ENCODE measurements at places on chromosomes 13 and 19. TPM values are rescaled to one million over a fixed set of nuclear protein-coding genes. Genes with fewer than 3 reads are reported as not detected.

DNA sequence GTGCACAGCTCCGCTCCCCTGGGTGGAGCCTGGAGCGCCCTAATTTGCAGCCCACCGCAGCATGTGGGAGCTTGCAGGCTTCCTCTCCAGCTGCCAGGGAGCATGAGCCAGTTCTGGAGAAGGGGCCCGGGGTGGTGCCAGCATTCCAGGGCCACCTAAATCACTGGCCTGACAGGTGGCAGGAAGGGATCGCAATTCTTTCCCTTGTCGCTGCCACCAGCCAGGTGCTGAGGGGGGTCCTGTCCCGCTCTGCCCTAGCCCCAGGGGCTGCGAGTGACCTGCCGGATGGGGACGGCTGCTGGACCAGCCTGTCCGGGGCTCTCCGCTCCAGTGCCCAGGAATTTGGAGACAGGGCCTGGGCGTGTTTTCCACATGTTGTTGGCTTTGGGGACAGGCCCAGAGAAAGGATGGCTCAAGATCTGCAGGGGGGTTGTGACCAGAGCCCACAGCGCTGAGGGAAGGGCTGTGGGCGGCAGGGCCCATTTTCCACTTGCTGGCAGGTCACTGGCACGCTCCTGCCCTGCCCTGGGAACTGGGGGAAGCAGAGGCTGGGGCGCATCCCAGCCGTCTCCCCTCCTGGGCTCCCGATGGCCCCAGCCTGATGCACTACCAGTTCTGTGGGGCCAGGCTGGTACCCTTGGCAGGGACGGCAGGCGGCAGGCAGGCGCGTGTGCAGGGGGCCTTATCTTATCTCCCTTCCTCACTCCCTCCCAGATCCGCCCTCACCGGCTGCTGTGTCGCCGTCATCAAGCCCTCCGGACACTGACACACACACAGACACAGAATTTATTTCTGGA, 9.5 kb downstream of the NDUFA11 start:
- no peak for DNase-seq

- DNase-seq: no peak
Observed at GRCh38 chr13:95023405-95023804, 277.8 kb downstream of the ABCC4 start.

DNA sequence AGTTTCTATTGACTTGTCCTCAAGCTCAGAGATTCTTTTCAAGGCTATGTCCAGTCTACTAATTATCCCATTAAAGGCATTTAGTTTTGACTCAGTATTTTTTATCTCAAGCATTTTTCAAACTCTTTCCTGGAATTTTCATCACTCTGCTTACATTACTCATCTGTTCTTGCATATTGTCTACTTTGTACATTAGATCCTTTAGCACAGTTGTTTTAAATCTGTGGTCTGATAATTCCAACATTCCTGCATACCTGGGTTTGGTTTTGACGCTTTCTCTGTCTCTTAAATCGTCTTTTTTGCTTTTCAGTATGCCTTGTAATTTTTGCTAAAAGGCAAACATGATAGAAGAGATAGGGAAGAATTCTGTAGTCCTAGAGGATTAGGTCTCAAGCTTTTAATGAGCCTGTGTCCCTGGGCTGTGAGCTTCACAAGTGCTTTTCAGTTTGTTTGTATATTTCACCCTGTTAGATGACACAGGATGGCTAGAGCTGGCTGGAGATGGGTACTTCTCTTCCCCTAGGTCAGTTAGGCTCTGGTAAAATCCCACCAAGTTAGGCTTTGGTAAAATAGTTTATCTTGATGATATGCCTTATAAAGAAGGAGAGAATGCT, 46.1 kb upstream of the GPC6 start:
- no peak for DNase-seq

- DNase-seq: no peak
Observed at GRCh38 chr13:41859565-41859964, 101.3 kb downstream of the VWA8 start.

DNA sequence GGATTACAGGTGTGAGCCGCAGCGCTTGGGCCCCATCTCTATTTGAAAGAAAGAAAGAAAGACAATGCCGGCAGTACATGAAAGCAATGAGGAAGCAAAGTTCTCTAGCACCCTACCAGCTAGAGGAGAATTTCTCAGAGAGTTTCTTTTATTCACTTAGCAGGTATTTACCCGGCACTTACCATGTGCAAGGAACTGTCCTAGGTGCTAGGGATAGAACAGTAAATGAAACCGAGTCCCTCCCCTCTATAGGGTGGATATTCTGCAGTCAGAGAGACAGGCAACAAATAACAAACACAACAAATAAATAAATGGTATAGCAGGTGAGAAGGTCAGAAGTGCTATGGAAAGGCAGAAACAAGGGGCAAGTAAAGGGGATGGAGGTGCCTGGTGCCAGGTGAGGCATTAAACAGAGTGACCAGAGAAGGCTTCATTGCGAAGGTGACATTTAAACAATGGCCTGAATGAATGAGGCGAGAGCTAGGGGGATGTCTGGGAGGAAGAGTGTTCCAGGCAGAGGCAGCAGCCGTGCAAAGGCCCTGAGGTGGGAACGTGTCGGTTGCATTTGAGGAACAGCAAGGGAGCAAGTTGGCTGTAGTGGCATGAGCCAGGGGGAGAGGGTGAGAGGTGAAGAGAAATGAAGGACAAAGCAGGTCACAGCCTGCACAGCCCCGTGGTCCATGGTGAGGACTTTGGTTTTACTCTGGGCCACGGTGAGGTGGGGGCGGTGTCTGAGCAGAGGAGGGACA, 10.8 kb upstream of the MYH14 start:
- DNase-seq: no peak

DNA sequence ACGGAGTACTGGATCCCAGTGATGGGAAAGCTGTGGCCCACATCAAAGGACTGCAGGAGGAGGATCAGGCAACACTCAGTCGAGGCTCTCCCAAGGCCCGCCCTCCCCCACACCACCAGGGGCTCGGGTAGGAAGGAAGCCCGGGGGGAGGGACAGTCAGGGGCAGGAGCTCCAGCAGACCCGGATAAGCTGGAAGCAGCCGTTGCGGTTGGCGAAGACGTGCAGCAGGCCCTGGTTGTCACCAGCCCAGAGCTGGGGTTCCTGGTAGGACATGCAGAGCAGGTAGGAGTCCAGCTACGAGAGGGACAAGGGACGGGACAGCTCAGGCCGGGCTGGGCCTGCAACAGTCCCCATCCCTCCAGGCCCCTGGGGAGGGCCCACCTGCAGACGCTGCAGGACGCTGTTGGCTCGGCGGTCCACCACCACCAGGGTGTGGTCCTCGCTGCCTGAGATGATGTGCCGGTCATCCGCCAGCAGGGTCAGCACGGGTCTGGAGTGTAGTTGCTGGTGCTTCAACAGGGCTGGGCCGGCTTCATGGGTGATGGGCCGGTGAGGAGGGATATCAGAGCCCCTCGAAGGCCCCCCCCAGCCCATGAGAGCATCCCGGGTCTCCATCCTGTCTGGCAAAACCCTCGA, 1.9 kb downstream of the GNG14 start:
- no peak for DNase-seq

GRCh38 chr13:52003541-52003940, 7.7 kb downstream of the ATP7B start:
- DNase-seq: no peak

- no peak for DNase-seq
Observed at GRCh38 chr13:111919286-111919685, 147.7 kb upstream of the SOX1 start.

- DNase-seq: no peak
Observed at GRCh38 chr13:105328212-105328611, 1207.2 kb downstream of the EFNB2 start.

DNA sequence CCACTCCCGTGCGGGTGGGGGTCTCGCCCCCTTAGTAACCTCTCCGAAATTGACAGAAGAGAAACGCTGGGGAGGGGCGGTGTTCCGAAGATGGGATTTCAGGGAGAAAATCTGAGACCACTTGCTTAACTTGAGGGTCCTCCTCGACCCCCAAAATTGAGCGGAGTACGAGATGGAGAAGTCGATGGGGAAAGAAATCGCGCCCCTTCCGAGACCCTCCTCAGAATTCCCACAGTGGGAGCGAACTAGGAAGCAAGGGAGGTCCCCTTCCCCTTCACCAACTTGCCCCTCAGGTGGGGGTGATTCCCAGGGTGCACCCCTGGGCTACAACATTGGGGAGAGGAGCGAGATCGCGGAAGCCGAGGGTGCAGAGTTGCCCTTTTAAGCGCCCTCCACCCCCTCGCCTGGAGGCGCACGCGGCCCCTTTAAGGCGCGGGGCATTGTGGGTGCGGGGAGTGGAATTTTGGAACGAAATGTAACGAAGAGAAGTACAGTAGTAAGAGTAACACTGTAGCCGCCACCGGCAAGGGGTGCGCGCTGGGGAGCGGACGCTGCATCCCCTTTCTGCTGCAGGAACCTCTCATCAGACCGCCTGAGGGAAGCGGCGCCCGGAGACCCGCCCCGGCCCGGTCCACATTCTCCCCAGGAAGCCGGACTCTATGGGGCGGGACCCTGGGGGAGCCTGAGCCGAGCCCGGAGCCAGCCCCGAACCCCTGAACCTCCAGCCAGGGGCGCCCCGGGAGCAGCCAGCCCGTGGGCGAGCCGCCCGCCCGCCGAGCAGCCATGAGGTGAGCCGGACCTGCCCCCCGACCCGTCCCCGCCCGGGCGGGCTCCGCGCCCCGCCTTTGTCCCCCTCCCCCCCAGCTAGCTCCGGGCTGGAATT, at the start of gene VASP:
Gene VASP, plus strand, starts transcription at position 491 of the 883 bp plus-strand sequence. Its CDS starts 293 bp downstream, at position 784.
- DNase-seq: peak; percentile 92

DNA sequence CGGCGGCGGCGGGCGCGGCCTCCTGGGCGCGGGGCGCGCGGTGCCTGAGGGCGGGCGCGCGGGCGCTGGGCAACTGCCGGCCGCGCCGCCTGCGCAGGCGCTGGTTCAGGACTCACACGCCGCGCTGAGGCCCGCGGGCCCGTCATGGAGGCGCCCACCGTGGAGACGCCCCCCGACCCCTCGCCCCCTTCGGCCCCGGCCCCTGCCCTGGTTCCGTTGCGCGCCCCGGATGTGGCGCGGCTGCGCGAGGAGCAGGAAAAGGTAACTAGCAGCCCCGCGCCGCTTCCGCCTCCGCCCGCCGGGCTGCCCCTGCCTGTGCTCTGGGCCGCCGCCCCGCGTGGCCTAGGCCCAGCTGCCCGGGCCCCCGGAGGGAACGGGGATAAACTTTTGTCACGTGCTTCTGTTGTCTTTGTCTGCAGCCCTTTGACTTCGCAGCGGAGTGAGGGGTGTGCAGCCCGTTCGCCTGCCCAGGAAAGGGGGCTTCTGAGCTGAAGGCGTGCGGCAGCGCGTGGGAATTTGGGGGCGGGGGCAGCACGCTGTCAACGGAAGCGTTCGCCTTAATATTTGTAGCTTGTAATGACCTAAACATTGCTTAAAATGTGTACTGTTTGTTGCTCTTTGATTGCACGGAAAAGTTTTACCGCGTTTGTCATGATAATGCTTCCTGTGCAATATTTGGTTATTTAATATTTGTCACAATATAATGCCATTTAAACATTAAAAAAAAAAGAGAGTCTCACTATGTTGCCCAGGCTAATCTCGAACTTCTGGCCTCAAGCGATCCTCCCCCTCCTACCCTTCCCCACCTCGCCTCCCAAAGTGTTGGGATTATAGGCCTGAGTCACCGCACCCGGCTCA, 594 bp downstream of the URI1 start:
- peak; percentile 71 for DNase-seq

- no peak for DNase-seq
Observed at GRCh38 chr19:1076951-1077350, 10.0 kb downstream of the ARHGAP45 start.

DNA sequence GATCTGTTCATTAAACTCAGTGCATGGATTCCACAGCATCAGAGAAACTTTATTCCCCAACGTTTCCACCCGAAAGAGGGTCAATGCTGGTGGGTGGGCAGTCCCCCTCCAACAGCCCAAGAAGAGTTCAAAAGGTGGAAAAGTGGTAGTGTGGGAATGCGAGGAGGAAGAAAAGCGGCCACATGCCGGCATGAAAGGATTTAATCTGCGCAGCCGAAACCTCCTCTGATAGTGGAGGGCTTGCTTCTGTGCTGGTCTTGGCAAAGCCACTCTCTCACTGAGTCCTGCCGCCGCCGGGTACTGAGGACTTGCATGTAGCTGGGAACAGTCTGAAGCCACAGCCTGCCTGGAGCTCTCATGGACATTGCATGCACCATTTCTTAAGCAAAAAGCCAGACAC, 136.2 kb upstream of the ZNF536 start:
- DNase-seq: no peak

DNA sequence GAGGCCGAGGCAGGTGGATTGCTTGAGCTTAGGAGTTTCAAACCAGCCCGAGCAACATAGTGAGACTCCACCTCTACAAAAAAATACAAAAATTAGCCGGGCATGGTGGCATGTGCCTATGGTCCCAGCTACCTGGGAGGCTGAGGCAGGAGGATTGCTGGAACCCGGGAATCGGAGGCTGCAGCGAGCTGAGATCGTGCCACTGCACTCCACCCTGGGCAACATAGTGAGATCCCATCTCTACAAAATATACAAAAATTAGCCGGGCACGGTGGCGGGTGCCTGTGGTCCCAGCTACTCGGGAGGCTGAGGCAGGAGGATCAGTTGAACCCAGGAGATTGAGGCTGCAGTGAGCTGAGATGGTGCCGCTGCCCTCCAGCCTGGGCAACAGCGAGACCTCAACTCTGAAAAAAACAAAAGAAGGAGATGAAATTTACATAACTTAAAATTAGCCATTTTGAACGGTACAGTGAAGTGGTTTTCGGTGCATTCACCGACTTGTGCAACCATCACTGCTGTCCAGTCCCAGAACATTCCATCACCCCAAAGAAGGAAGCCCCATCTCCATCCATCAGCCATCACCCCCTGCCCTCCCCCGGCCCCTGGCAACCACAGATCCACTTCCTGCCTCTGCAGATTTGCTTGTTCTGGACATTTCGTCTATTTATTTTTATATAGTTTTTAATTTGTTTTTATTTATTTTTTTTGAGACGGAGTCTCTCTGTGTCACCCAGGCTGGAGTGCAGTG, 1.6 kb upstream of the AZU1 start:
- DNase-seq: no peak

DNA sequence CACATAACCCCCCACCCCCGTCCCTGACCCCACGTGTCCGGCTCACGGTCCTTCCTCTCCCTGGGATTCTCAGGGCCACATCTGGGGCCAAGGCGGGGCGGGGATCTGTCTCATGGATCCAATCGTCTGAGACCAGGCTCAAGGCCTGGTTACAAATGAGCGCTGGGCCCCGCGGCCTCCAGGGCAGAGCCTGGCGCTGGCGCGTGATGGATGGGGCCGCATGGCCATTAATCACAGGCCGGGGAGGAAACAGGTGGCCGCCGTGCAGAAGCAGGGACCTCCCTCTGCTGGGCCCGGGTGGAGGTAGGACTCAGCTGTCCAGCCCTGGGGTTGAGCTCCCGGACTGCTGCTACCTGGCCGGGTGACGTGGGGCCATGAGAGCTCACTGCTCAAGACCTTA, 5.8 kb upstream of the TLE5 start:
- DNase-seq: no peak

- peak; percentile 88 for DNase-seq
Observed at GRCh38 chr19:2610637-2611482, 91.6 kb downstream of the GNG7 start.

The CASP14 gene
- not detected for total RNA-seq

The RYR1 gene
- not detected for total RNA-seq

The CBLC gene
- not detected for total RNA-seq

The TEKTIP1 gene
- total RNA-seq: not detected

The IGFL2 gene
- not detected for total RNA-seq

The GADD45B gene
- total RNA-seq: 36.4 TPM

The SOX1 gene
- not detected for total RNA-seq

The PCP2 gene
- not detected for total RNA-seq
